Muscle of back (tissue), 13 donors: ENCODE measurements at places on chromosomes 4 and X. TPM values are rescaled to one million over a fixed set of nuclear protein-coding genes. Genes with fewer than 3 reads are reported as not detected.

Gene JCHAIN
- polyA plus RNA-seq: 1.8 TPM

Gene CXCL11
- polyA plus RNA-seq: not detected

Gene KIT
- 10.9 TPM for polyA plus RNA-seq

Gene TMPRSS11A
- not detected for polyA plus RNA-seq

Gene SMIM10L2A
- polyA plus RNA-seq: 2.1 TPM

Gene BMP3
- polyA plus RNA-seq: 3.9 TPM
